Effector memory CD8-positive, alpha-beta T cell (primary cell): ENCODE measurements at places on chromosomes 4 and X.

DNA sequence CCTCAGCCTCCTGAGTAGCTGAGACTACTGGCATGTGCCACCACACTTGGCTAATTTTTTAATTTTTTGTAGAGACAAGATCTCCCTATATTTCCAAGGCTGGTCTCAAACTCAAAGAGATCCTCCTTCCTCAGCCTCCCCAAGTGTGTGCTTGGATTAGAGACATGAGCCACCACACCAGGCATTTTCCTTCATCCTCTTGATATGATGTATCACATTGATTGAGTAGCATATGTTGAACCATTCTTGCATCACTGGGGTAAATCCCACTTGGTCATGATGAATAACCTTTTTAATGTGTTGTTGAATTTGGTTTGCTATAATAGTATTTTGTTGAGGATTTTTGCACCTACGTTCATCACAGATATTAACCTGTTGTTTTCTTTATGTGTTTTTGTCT lies 24.2 kb upstream of the PPM1K start:
- no peaks in the 10 kb centered on the region for H3K36me3 ChIP-seq
- DNase-seq = no peak
- peaks cover 48% of the 10 kb centered on the region for H3K27me3 ChIP-seq
- H3K4me3 ChIP-seq = no peak overlapping the region
- H3K4me1 ChIP-seq = no peaks in the 10 kb centered on the region

GRCh38 chr4:26867914-26868684 lies 7.5 kb downstream of the STIM2 start:
- H3K4me3 ChIP-seq = peak overlapping the region; percentile 31
- no peaks in the 10 kb centered on the region for H3K27me3 ChIP-seq
- no peak for DNase-seq

DNA sequence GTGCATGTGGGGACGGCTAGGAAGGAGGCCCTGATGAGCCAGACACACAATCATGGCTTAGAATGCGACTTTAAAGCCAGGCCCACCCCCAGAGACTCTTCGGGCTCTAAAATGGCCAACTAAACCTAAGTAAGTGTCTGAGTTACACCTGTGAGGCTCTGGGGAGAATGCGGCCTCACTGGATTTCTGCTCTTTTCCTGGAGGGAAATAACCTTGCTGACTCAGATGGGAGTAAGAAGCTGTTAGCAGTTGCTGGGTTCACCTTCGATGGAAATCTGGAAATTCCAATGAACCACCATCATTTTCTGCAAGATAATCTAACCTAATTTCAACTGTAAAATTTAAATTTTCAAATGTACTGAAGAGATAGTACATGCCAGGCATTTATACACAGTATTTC lies 97.6 kb upstream of the MAML3 start:
- no peaks in the 10 kb centered on the region for H3K36me3 ChIP-seq
- H3K27ac ChIP-seq = no peak overlapping the region
- peaks cover 45% of the 10 kb centered on the region for H3K27me3 ChIP-seq
- peak overlapping the region; percentile 65 for H3K4me3 ChIP-seq
- no peaks in the 10 kb centered on the region for H3K4me1 ChIP-seq

GRCh38 chr4:188665491-188666457 lies 526.5 kb downstream of the TRIML1 start:
- H3K27ac ChIP-seq = no peak overlapping the region
- no peaks in the 10 kb centered on the region for H3K36me3 ChIP-seq
- DNase-seq = no peak
- no peak overlapping the region for H3K4me3 ChIP-seq
- H3K27me3 ChIP-seq = no peaks in the 10 kb centered on the region
- no peaks in the 10 kb centered on the region for H3K4me1 ChIP-seq

GRCh38 chr4:66034262-66034661 lies 364.0 kb upstream of the EPHA5 start:
- H3K27me3 ChIP-seq = no peaks in the 10 kb centered on the region
- no peak for DNase-seq
- no peak overlapping the region for H3K4me3 ChIP-seq
- H3K4me1 ChIP-seq = no peaks in the 10 kb centered on the region

DNA sequence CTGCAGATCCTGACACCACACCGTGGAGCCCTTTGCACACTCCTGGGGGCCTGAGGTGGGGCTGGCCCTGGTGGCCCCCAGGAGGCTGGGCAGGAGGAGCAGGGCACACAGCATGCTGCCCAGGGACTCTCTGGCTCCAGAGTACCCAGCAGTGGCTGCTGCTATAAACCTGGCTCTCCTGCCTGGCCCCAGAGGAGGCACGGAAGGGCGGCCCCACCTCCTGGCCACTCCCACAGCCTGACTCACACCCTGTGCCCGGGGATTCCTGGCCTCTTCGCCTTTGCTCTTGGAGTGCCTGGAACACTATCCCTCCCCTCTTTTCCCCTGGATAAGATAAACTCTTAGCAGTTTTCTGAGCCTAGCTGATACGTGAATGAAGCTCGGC lies at the start of gene PSAPL1:
Gene PSAPL1 (minus strand): TSS at position 165 of the 385 bp plus-strand sequence. CDS start 51 bp downstream, at position 114.
- H3K4me1 ChIP-seq = peaks cover 11% of the 10 kb centered on the region
- no peaks in the 10 kb centered on the region for H3K36me3 ChIP-seq
- peaks cover 7% of the 10 kb centered on the region for H3K27me3 ChIP-seq
- no peak for DNase-seq

- no peak overlapping the region for H3K4me3 ChIP-seq
- no peaks in the 10 kb centered on the region for H3K27me3 ChIP-seq
- H3K36me3 ChIP-seq = no peaks in the 10 kb centered on the region
- no peaks in the 10 kb centered on the region for H3K4me1 ChIP-seq
Observed at GRCh38 chr4:66653937-66654336, 891.4 kb downstream of the CENPC start.

DNA sequence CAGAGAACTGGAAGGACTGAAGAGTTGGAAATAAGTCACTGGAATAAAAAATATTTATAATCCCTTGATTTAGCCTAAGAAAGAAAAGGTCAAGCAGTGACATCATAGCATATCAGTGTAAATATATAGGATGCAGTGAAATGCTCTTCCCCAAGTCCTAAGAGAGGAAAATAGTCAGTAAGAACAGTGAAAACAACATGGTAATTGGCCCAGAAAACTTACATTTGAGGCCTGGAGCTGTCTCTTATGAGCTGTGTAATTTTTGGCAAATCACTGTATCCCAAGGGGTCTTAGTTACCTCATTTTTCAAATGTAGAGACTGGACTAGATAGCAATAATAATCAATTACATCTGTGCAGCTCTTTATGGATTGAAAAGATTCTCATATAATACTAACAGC lies 255.7 kb upstream of the AR start:
- no peak for DNase-seq
- no peaks in the 10 kb centered on the region for H3K4me1 ChIP-seq
- no peaks in the 10 kb centered on the region for H3K36me3 ChIP-seq
- H3K27me3 ChIP-seq = no peaks in the 10 kb centered on the region
- no peak overlapping the region for H3K27ac ChIP-seq

DNA sequence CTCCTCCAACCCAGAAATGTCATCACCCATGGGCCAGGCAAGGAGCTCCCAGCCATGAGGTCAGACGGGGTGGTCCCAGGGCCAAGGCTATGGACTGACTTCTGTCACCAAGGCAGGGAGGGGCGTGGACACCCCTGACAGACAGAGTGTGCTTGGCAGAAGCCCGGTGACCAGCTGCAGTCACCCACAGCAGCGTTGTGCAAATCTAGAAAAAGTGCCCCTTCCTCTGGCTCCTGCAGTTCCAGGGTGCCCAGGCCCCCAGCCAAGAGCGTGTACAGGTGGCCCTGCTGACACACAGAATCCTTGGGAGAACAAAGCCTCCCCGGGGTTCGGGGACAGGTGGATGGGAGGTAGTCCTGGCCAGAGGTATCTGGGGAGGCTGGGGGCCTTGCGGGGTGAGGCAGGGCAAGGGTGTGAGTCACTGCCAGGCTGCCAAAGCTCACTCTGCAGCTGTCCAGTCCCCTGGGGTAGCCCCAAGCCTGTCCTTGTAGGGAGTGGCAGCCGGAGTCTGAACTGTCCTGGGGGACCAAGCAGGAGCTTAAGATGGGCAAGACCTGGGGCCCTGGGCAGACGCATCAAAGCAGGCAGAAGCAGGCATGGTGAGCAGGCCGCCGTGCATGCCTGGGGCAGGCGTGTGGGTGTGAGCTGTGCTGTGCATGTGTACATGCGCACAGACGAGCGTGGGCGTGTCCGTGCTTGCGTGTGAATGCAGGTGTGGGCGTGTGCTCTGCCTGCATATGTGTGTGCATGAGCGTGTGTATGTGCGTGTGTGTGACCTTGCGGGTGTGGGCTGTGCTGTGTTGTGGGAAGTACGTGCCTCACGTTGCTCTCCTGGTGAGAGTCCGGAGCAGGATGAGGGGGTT lies 3.3 kb downstream of the MYL5 start:
- H3K4me1 ChIP-seq = peaks cover 19% of the 10 kb centered on the region
- DNase-seq = no peak
- H3K36me3 ChIP-seq = peaks cover 37% of the 10 kb centered on the region

GRCh38 chr4:183969596-183969995 lies 64.5 kb downstream of the STOX2 start:
- peaks cover 37% of the 10 kb centered on the region for H3K27me3 ChIP-seq
- no peaks in the 10 kb centered on the region for H3K4me1 ChIP-seq
- no peak overlapping the region for H3K27ac ChIP-seq
- H3K36me3 ChIP-seq = no peaks in the 10 kb centered on the region
- no peak overlapping the region for H3K4me3 ChIP-seq
- no peak for DNase-seq

- no peaks in the 10 kb centered on the region for H3K27me3 ChIP-seq
- H3K4me3 ChIP-seq = no peak overlapping the region
Observed at GRCh38 chr4:22778547-22779163, 85.9 kb downstream of the GBA3 start.

DNA sequence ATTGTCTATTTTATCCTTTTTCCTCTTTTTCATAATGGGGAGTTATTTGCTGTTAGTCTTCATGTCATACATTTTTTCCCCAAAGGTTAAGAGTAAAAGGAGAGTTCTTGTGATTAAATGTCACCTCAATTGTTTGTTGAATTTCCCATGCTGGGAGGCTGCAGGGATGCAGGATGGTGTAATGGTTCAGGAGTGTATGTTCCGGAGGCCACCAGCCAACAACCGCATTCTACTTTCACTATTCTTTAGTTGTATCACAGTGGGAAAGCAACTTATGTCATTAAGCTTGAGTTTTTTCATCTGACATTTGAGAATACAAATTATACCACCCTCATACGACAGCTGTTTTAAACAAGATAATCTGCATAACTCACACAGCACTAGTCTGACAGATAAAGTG lies 15.4 kb downstream of the AFP start:
- H3K4me3 ChIP-seq = no peak overlapping the region
- peaks cover 7% of the 10 kb centered on the region for H3K27me3 ChIP-seq
- H3K27ac ChIP-seq = no peak overlapping the region
- no peak for DNase-seq

DNA sequence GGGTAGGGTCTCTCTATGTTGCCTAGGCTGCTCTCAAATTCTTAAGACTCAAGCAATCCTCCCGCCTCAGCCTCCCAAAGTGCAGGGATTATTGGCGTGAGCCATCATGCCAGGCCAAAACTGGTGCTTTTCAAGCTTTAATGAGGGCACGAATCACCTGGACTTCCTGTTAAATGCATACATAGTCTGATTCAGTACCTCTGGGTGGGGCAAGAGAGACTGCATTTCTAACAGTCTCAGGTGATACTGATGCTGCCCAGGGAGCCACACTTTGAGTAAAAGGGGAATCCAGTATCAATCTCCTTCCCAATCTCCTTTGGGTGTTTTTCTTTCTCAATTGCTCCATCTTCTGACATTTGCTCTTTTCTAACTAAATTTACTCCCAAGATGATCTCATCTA lies 96.5 kb downstream of the SH3RF1 start:
- DNase-seq = no peak
- no peak overlapping the region for H3K27ac ChIP-seq
- peaks cover 8% of the 10 kb centered on the region for H3K27me3 ChIP-seq
- no peak overlapping the region for H3K4me3 ChIP-seq

- no peaks in the 10 kb centered on the region for H3K36me3 ChIP-seq
- no peaks in the 10 kb centered on the region for H3K27me3 ChIP-seq
- no peak overlapping the region for H3K4me3 ChIP-seq
Observed at GRCh38 chr4:18973296-18973695, 951.7 kb upstream of the LCORL start.

DNA sequence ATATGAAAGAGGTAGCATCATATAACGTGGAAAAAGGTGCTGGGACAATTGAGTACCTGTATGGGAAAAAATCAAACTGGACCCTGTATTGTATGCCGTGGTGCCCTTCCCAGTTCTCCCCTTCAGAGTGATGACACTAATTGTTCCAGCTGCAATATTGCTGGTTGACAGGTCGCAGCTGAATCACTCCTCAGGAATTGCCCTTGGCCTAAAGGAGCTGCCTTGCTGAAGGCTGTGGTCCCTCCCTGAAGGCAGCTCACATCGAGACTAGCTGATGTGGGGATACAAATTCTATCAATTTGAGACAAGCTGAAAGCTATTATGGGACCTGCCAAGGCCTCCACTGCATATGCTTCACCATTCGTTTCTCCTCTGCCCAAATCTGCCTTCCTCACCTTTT lies 39.3 kb upstream of the CXCL8 start:
- H3K4me1 ChIP-seq = no peaks in the 10 kb centered on the region
- H3K4me3 ChIP-seq = no peak overlapping the region
- no peak for DNase-seq
- H3K36me3 ChIP-seq = no peaks in the 10 kb centered on the region

- peaks cover 21% of the 10 kb centered on the region for H3K36me3 ChIP-seq
- H3K27me3 ChIP-seq = no peaks in the 10 kb centered on the region
- no peak overlapping the region for H3K4me3 ChIP-seq
- DNase-seq = no peak
Observed at GRCh38 chr4:73230865-73231517, 27.6 kb downstream of the ANKRD17 start.

DNA sequence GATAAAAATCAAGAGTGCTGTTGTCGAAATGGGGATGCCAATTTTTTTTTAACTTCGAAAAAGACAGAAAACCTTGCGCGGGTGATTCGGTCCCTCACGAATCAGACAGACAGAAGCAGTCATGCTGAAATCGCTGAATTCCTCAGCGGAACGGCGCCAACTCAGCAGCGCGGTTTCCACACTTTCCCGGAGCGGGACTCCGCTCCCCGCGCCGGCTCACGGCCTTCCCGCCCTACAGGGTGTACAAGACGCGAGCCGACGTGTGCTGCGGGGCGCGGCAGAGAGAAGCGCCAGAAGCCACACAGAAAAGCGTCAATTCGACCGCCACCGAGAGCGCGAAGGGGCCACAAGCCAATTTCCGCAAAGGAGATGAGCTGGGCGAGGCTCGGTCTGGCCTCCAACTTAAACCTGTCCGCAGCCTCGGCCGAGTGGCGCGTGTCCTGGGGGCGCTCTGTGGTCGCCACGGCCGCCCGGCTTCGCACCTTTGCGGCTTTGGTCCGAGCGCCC lies 1.3 kb downstream of the NEXMIF start:
- H3K4me1 ChIP-seq = peaks cover 4% of the 10 kb centered on the region
- peaks cover 19% of the 10 kb centered on the region for H3K27me3 ChIP-seq
- no peaks in the 10 kb centered on the region for H3K36me3 ChIP-seq
- peak overlapping the region; percentile 79 for H3K4me3 ChIP-seq
- H3K27ac ChIP-seq = no peak overlapping the region
- DNase-seq = no peak
